ENCODE measurements at places on chromosomes 5 and 9. TPM values are rescaled to one million over a fixed set of nuclear protein-coding genes. Genes with fewer than 3 reads are reported as not detected.

- DNase-seq: no peak
Observed at GRCh38 chr5:131794586-131794985, 2.2 kb downstream of the FNIP1 start.

DNA sequence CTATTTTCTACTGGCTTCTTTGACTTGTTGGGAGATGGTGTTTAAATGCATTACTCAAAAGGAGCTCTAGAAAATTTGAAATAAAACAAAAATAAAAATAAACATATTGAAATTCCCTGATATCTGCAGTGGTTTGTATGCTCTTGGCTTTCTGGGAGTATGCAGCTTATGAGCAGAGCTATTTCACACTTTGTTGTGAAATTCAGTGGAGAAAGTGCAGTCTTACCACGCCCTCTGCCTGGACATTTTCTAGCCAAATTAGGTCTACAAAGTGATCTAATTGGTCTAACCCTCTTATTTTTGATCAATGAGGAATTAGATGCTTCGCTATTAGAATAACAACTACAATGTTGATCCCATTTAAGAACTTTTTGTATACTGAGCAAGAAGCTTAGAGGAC, 66.8 kb downstream of the INSYN2B start:
- no peak for DNase-seq

DNA sequence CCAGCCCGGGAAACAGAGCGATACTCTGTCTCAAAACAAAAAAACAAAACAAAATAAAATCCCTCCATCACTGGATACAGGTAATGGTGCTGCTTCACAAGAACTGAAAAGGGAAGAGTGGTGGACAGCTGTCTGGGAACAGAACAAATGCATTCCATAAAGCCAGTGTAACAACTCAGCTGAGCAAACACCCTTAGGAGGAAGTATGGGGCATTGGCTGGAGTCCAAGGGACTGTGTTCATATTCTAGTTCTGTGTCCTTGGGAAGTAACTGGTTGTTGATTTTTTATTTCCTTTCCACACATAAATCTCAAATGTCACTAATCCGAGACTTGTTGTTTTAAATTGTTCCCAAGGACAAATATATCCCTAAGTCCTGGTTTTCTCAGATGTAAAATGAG, 38.3 kb downstream of the HTR1A start:
- DNase-seq: no peak

DNA sequence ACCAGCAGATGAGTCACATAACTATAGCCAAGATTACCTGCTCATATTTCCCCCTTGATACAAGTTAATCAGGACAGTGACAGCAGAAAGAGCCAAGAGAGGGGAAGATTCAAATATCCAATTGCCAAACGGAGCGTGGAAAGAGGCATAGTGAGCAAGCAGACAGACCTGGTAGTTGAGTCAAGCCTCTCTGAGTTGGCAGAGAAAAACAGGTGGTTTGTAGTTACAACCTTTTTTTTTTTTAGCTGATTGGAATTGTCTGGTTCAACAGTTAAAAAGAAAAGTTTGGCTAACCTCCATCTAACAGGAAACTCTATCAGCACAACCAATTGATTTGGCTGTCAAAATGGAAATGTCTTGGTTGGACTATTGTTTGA, 272.1 kb downstream of the TLE1 start:
- no peak for DNase-seq

DNA sequence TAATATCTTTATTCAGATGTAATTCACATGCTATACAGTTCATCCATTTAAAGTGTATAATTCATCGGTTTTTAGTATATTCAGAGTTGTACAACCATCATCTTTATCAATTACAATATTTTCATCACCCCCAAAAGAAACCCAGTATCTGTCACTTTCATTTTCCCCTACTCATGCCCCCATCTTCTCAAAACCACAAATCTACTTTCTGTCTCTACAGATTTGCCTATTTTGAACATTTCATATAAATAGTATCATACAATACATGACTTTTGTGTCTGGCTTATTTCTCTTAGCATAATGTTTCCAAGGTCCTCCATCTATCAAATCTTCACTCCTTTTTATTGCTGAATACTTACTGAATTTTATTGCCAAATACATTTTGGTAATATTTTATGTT, 305.1 kb upstream of the SGCD start:
- DNase-seq: no peak

DNA sequence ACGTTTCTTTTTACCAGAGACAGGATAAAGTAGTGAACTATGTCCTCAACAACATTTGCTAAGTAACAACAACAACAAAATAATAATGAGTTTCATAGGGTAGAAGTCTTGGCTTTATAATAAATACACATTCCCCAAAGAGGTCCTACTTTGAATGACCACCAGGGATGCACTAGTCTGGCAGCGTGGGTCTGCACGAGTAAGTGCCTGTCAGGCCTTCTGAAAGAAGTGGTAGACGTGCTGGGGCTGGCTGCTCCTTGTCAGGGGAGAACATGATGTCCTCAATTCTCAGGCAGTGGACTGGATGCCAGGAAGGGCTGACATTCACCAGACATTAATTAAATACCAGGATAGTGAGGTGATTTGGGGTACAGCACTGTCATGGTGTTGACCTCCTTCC, 331.1 kb downstream of the TMEM38B start:
- no peak for DNase-seq

Gene GRM6
- not detected for total RNA-seq

Gene HTR4
- not detected for total RNA-seq

Gene DMXL1
- 16.4 TPM for total RNA-seq

Gene SCGB3A1
- total RNA-seq: not detected

Gene CENPH
- total RNA-seq: 93.0 TPM

Gene ZNF782
- 2.2 TPM for total RNA-seq

Gene IFNA21
- not detected for total RNA-seq
